ENCODE measurements at places on chromosomes 3 and 15.

- no peak for DNase-seq
These were observed 238.0 kb downstream of the SHOX2 start for GRCh38 chr3:157868196-157868595.

DNA sequence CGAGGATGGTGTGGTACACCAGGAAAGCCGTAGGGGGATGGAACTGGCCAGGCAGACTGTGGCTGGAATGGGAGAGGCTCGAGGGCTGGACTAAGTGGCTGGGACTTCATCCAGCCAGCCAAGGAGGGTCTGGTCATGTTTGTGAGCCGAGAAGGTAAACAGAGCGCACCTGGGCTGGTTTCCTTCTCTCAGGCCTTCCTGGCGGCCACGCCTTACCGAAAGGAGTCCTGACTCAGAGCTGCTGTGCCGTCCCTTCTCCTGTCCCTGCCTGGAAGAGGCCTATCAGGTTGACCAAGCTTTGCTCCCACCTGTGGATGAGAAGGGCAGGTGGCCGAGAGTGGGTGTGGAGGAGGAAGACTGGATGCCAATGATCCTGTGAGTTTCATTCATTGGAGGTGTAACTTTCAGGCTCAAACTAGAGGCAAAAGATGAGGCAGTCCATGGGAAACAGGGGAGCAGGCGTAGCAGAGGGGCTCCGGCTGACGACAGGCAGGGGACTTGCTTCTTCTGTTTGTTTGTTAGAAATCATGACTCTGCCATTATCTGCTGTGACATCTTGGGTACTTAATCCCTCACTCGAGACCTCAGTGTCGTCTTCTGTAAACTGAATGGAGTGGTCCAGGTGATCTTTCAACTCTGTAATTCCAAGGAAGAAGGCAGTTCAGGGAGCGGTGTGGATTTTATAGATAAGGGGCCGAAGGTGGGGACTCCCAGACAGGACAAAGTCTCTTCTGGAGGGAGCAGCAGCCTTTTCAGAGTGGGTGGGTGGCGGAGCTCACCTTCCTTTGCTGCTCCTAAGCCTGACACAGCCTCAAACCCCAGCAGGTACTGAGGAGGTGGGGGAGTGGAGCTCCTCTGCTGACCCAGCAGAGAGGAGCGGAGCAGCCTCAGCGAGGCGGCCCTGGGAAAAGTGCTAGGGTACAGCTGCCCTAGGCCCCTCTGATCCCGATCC, 71.8 kb upstream of the GATM start:
- no peak for DNase-seq

DNA sequence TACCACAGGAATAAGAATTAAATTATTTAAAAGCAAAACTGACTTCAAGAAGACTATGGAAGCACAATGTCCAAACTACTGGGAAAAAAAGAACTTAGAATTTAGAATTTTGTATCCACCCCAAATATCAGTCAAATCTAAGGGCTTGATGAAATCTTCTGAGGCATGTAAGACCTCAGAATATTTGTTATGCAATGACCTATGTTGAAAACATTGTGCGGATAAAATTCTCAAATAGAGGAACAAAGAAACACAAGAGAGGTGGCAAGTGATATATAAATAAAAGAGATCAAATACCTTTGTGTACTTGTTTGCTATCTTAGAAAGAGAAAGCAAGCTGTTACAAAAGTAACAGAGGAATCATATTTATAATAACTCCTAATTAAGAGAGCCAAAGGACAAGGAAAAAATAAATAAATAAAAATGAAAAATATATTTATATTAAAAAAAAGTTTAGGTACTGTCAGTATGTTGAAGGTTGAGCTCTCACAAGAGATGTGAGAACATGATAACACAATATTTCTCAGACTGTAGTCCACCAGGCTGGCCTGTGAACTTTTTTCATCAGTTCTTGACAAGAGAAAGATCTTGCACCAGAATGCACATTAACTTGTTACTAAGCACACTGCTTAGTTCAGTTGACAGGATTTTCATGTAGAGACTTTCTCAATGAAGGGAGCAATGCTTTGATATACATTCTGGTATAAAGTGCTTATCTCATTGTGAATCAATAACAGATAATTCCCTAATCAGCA, 50.0 kb downstream of the CPA3 start:
- DNase-seq: no peak

DNA sequence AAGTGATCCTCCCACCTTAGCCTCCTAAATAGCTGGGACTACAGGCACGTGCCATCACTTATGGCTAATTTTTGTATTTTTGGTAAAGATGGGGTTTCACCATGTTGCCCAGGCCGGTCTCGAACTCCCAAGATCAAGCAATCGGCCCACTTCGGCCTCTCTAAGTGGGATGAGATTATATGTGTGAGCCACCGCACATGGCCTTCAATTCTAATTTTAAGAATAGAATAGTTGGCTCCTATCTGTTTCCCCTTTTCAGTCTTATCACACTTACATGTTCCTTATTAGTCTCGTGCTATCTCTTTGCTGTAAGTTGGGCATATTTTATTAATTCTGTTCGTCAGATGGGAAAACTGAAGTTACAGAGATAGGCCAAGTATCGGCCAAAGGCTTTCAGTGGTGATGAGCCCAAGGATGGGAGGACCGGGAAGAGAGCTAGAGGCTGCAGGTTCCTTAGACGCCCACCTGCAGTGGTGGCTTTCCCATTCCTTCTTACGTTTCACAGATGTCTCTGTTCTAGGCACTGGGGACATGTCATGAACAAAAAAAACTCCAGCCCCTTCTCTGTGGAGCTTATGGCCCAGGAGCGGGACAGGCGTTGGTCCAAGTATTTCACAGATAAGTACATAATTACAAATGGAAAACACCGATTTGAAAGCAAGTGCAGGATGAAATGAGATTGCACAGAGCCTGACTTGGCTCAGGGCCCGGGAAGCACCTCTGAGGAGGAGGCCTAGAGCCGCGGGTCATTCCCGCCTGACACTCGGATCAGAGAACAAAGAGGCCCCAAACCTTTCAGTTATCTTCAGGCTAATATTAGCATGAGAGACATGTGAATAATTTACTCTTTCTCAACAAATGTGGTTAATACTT, 91.1 kb upstream of the KLF13 start:
- no peak for DNase-seq

GRCh38 chr3:40068636-40069035, 240.9 kb upstream of the EIF1B start:
- no peak for DNase-seq

Data from stimulated activated CD4-positive, alpha-beta T cell treated with anti-CD3 and anti-CD28 coated beads, Interleukin-15, amount 100 ng/mL, for 48 hours (primary cell).